ENCODE measurements at places on chromosomes 11 and 22.

DNA sequence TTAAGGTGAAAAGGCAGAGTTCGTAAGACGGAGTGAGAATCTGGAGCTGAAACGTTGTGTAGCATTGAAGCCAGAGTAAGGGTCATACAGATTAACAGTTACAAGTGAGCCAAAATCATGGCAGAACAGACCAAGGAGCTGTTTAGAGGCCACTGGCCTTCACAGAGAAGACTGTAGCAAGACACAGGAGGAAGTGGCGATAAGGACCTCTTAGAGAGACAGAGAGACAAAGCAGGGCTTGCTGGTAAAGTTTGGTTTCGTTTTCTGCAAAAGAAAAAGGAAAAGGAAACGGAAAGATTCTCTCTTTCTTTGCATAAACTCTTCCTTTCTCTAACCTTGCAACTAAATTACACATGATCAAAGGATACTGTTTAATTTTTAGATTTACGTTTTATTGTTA is 83.0 kb downstream of the AASDHPPT start:
- no peak for DNase-seq

DNA sequence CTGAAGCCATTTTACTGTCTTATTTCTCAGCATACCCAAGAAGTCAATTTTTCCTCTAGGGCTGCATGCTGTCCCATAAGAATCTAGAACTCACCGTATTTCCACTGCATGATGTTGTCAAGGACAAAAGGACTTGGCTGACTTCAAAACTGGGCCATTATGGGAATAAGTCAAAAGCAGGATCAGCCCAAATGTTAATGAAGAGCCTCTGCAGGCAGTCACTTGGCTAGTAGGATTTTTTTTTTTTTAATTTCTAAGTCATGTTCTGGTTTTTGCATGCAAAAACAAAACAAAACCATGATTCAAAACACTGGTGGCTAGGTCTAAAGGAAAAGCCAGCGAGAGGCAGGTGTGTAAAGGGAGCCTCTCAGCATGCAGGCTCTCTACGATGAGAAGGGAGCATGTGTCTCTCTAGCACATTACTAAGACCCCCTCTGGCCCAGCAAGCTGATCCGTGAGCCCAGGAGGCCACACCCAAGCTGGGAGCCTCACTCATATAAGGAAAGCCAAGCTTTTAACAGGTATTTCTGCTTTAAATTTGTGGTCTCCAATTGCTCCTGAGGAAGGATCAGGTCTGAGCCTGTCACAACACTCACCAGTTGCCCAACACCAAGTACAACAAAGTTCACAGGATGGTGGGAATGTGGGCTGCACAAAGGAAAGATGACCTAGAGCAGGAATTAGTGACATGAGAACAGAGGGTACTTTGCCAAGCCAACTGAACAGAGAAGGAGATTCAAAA is 21.4 kb upstream of the STK33 start:
- no peak for DNase-seq

DNA sequence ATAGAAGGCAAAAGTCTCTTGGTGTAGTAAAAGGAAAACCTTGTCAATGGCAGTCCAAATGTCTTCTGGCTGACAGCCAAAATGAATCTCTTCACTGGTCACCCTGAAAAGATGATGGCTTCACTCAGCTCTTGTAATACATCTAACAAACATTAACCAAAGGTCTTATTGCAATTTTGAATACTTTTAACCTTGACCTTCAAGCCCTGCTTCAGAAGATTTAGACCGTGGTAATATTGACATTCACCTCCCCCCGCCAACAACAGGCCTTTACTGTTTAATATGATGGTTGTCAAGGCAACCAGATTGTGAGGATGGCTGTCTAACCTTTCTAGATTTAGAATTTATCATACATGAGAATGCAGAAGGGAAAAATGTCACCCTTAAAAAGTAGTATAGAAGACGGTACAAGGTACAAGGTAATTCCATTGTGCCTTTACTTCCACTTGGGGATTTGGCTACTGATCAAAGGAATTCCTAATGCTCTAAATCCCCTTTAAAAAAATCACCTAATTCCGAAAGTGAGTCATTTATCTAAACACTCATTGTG is 342.3 kb downstream of the LARGE1 start:
- no peak for DNase-seq

GRCh38 chr11:36142439-36142838 is 146.8 kb downstream of the COMMD9 start:
- no peak for DNase-seq

- no peak for DNase-seq
These were observed 7.6 kb downstream of the KCNQ1OT1 start for GRCh38 chr11:2691991-2692875.

GRCh38 chr22:31874821-31875220 is 69.5 kb upstream of the YWHAH start:
- DNase-seq = no peak

- no peak for DNase-seq
These were observed 52.8 kb upstream of the APOA1 start for GRCh38 chr11:116890193-116890592.

GRCh38 chr11:125180413-125181305 is 16.1 kb downstream of the PKNOX2 start:
- DNase-seq = no peak

- DNase-seq = no peak
These were observed 21.2 kb downstream of the DAGLA start for GRCh38 chr11:61701242-61701886.

DNA sequence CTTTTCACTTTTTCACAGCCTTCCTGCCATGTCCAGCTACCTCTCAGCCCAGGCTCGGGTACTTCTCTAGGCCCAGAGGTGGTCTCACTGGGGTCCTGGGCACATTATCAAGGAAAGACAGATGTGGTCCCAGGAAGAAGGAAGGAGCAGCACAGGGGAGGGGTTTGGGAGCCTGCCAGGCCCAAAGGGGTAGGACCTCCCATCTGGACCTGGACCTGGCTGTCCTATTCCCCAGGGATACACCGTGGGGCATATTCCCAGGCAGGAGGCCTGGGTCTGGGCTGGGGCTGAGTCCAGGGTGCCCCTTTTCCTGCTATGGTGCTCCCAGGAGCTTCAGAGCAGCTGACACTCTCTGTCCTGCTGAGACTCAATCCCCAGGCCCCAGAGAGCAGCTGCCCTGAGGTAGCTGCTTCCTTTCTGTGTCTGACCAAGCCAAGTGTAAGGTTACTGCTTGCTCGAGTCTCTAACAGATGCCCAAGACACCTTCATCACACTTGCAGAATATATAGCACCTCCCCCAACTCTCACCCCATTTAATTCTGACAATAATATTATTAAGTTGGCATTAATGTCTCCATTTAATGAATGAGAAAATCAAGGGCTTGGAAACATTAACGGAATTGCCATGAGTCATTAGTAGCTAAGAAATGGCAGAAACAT is 232.0 kb downstream of the BUD13 start:
- DNase-seq = no peak

- no peak for DNase-seq
These were observed 131.0 kb downstream of the MICAL2 start for GRCh38 chr11:12241401-12241800.

DNA sequence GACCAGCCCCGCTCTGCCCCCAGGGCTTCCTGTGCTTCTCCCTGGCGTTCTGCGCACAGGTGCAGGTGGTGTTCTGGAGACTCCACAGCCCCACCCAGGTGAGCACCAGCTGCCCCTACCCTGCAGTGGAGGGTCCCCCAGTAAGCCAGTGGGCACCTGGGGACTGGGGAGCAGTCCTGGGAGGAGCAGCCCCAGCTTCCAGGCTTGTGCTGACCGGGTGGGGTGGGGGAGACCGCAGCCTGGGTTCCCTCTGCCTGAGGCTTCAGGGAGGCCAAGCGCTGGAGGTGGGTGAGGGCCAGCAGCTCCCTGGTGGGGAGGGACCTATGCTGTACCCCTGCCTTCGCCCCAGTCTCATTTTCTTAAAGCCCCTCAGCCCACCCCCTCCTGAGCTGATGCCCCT is 6.9 kb downstream of the TSPAN32 start:
- no peak for DNase-seq

DNA sequence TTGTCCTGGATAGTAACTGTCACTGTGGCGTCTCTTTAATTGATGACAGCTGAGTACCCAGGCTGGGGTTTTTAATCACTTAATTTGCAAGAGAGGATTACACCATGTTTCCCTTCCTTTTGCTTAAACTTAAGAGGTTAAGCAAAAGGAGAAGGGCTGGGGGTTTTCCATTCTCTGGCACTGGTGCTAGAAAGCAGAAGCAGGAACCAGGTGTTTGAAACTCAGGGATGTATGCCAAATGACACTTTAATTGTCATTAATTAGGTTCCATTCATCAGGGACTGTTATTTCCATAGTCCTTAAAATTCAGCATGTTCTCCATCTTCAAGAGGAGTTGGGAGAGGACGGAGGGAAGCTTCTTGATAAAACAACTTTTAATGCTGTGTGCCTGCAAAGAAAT is 746.2 kb downstream of the NELL1 start:
- DNase-seq = no peak

Data from stimulated activated CD4-positive, alpha-beta T cell treated with anti-CD3 and anti-CD28 coated beads, Interleukin-4, amount 100 ng/mL, for 48 hours (primary cell).